ENCODE measurements at places on chromosomes 12 and 14. TPM values are rescaled to one million over a fixed set of nuclear protein-coding genes. Genes with fewer than 3 reads are reported as not detected.

The PITPNM2 gene
- 18.1 TPM for total RNA-seq

The AKAP5 gene
- 1.9 TPM for total RNA-seq

The FBRSL1 gene
- total RNA-seq, result 37.0 TPM

The ATF7 gene
- total RNA-seq, result 28.1 TPM

The CLEC4E gene
- not detected for total RNA-seq

The SPATA7 gene
- total RNA-seq, result 5.3 TPM

The RAB2B gene
- 45.4 TPM for total RNA-seq

The ZC2HC1C gene
- 1.2 TPM for total RNA-seq

The TDRD9 gene
- total RNA-seq, result 1.6 TPM

The TBC1D30 gene
- total RNA-seq, result 0.14 TPM

The SLC38A4 gene
- total RNA-seq, result 0.26 TPM

The ZFHX2 gene
- 1.9 TPM for total RNA-seq

The PRPF40B gene
- total RNA-seq, result 14.0 TPM

The FOXA1 gene
- 0.17 TPM for total RNA-seq

The RNF212B gene
- total RNA-seq, result not detected

The LRTM2 gene
- total RNA-seq, result not detected

The GPR137C gene
- 0.46 TPM for total RNA-seq

The CKB gene
- total RNA-seq, result 7.0 TPM

The TOMM20L gene
- total RNA-seq, result not detected

The FOXG1 gene
- total RNA-seq, result not detected

The TMCC3 gene
- 1.6 TPM for total RNA-seq

The MANSC1 gene
- total RNA-seq, result 1.5 TPM

The SLC17A8 gene
- total RNA-seq, result not detected

The EPYC gene
- total RNA-seq, result not detected

The B4GALNT3 gene
- 1.3 TPM for total RNA-seq

The TXNDC16 gene
- total RNA-seq, result 4.0 TPM

The STAT6 gene
- total RNA-seq, result 178 TPM

The NINJ2 gene
- 8.1 TPM for total RNA-seq

The OASL gene
- total RNA-seq, result 45.1 TPM

The CIROP gene
- total RNA-seq, result not detected

The LGR5 gene
- total RNA-seq, result not detected

The SLC25A47 gene
- not detected for total RNA-seq

The PGAM5 gene
- total RNA-seq, result 55.7 TPM

The VDR gene
- 224 TPM for total RNA-seq

The STYK1 gene
- 1.8 TPM for total RNA-seq

The KRT78 gene
- not detected for total RNA-seq

The PSMA3 gene
- 194 TPM for total RNA-seq

The KRT86 gene
- 1.00 TPM for total RNA-seq

The DNAH10 gene
- 0.46 TPM for total RNA-seq

The RNASE2 gene
- not detected for total RNA-seq

The SDS gene
- total RNA-seq, result not detected

The TRPV4 gene
- total RNA-seq, result not detected

The PARP11 gene
- total RNA-seq, result 30.7 TPM

The TRIM9 gene
- total RNA-seq, result 1.4 TPM

The PIP4P1 gene
- total RNA-seq, result 45.8 TPM

The RFX4 gene
- total RNA-seq, result not detected

The CLEC6A gene
- total RNA-seq, result not detected

Measured in activated T-cell treated with anti-CD3 and anti-CD28 coated beads, Interleukin-2, amount 50 U/mL, for 72 hours (primary cell).